ENCODE measurements at places on chromosomes 1 and 21. TPM values are rescaled to one million over a fixed set of nuclear protein-coding genes. Genes with fewer than 3 reads are reported as not detected.

The CD34 gene
- polyA plus RNA-seq = 33.1 TPM

DNA sequence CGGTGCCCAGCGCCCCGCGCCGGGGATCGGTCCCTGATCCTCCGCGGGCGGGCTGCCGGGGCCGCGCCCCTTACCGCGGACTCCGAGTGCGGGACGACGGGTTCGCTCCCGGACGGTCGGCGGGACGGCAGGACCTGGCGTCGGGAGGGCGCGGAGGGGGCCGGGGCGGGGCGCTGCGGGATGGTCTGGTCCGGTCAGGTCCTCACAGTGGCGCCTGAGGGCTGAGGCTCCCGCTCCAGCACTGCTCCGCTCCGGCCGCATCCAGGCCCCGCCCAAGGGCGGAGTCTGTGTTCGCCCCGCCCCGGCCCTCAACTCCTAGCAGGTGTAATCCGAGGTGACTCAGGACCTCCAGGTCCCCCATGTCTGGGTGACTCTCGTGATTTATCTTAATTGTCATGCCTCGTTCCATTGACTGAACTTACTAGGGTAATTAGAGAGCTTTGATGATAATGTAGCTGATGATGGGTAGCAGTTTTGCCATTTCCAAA is at the start of gene RAB3B:
RAB3B (minus strand) TSS at position 223 of the 488 bp plus-strand sequence. CDS start 13,583 bp downstream, outside the sequence.
- no peaks in the 10 kb centered on the region for H3K36me3 ChIP-seq
- no peak within 1 kb of the TSS for H3K27ac ChIP-seq
- H3K27me3 ChIP-seq = peaks cover 36% of the 10 kb centered on the region
- no peaks in the 10 kb centered on the region for H3K4me1 ChIP-seq

GRCh38 chr1:170305777-170306512 is 160.2 kb downstream of the NTMT2 start:
- no peak overlapping the region for H3K27ac ChIP-seq
- no peaks in the 10 kb centered on the region for H3K4me1 ChIP-seq
- H3K27me3 ChIP-seq = no peaks in the 10 kb centered on the region
- no peaks in the 10 kb centered on the region for H3K36me3 ChIP-seq
- no peak overlapping the region for H3K4me3 ChIP-seq

The HTR1D gene
- 0.46 TPM for polyA plus RNA-seq

DNA sequence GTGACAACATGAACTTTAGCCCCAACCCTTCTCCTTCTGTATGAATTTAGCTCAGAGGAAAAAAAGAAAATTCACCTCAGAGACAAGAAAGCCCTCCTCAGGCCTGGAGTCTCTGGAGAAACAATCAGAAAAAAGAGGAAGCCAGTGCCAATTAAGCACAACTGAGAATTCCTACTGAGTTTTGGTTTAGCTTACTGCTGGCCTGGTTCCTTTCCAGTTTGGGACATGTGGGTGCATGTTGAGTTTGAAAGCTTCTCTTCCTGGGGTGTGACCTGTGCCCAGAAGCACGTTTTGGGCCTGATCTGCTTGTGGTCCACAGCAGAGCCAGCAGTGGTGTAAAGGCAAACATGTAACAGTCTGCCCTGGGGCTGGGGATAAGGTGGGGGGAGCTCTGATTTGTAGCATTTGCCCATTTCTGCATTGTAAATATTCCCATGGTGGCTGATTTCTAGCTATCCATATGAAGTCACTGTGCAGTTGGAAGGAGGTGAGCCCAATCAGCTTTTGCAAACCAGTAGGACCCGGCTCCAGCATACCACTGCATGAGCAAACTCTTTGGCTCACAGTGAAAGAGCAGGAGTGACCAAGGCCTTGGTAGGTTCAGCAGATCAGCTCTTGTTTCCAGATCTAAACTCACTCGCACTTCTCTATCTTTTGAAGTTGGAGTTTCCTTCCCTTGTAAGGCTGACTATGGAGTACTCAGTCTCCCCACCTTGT is 4.7 kb upstream of the THEM5 start:
- H3K4me3 ChIP-seq = no peak overlapping the region
- no peak overlapping the region for H3K27ac ChIP-seq
- H3K27me3 ChIP-seq = no peaks in the 10 kb centered on the region
- H3K36me3 ChIP-seq = no peaks in the 10 kb centered on the region

The HPCAL4 gene
- polyA plus RNA-seq = 2.5 TPM

GRCh38 chr1:47689894-47690293 is 252.1 kb downstream of the FOXD2 start:
- DNase-seq = no peak
- H3K36me3 ChIP-seq = no peaks in the 10 kb centered on the region
- H3K27me3 ChIP-seq = no peaks in the 10 kb centered on the region
- no peaks in the 10 kb centered on the region for H3K4me1 ChIP-seq
- no peak overlapping the region for H3K4me3 ChIP-seq
- H3K27ac ChIP-seq = no peak overlapping the region

GRCh38 chr1:110118636-110119396 is 6.6 kb downstream of the UBL4B start:
- H3K4me3 ChIP-seq = no peak overlapping the region
- H3K27ac ChIP-seq = no peak overlapping the region
- no peak for DNase-seq
- H3K4me1 ChIP-seq = no peaks in the 10 kb centered on the region

GRCh38 chr1:206555473-206555935 is 48.2 kb downstream of the RASSF5 start:
- H3K27ac ChIP-seq = no peak overlapping the region
- H3K36me3 ChIP-seq = no peaks in the 10 kb centered on the region
- H3K4me3 ChIP-seq = no peak overlapping the region
- no peak for DNase-seq
- peaks cover 3% of the 10 kb centered on the region for H3K4me1 ChIP-seq
- H3K27me3 ChIP-seq = peaks cover 50% of the 10 kb centered on the region

GRCh38 chr21:16177532-16177931 is 447.8 kb downstream of the USP25 start:
- no peaks in the 10 kb centered on the region for H3K27me3 ChIP-seq
- no peaks in the 10 kb centered on the region for H3K4me1 ChIP-seq
- no peaks in the 10 kb centered on the region for H3K36me3 ChIP-seq
- no peak overlapping the region for H3K4me3 ChIP-seq

DNA sequence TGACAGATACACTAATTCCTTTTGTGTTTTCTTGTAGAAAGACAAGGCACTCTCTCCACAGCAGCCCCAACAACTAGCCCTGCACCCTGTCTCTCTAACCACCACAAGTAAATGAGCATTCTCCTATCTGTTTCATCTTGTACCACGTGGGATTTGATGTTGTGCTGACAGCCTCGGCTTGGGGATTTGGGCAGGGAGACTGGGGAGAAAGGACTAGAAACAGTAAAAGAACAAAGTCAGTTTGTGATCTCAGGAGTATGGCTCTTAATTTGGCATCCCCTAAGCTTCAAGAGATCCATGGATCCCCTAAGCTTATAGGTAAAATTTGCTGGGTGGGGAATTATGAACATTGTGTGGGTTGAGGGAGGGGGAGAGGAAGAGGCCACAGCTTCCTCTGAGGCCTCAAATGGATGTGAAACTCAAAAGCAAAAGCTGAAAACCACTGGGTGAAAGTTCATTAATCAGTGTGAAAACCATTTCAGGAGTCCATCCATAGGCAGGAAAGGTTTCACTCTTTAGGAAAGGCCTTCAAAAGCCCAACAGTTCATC is 3.1 kb downstream of the C1orf162 start:
- no peaks in the 10 kb centered on the region for H3K27me3 ChIP-seq
- peaks cover 6% of the 10 kb centered on the region for H3K36me3 ChIP-seq
- no peak overlapping the region for H3K27ac ChIP-seq
- DNase-seq = no peak
- H3K4me1 ChIP-seq = no peaks in the 10 kb centered on the region
- H3K4me3 ChIP-seq = no peak overlapping the region

GRCh38 chr1:19049798-19050197 is 93.3 kb upstream of the IFFO2 start:
- no peak for DNase-seq
- no peaks in the 10 kb centered on the region for H3K4me1 ChIP-seq
- H3K27me3 ChIP-seq = peaks cover 21% of the 10 kb centered on the region
- H3K27ac ChIP-seq = no peak overlapping the region
- H3K4me3 ChIP-seq = no peak overlapping the region
- H3K36me3 ChIP-seq = no peaks in the 10 kb centered on the region

- no peaks in the 10 kb centered on the region for H3K27me3 ChIP-seq
- peaks cover 7% of the 10 kb centered on the region for H3K4me1 ChIP-seq
- H3K36me3 ChIP-seq = no peaks in the 10 kb centered on the region
- H3K27ac ChIP-seq = no peak overlapping the region
Observed at GRCh38 chr1:94543893-94544635, 2.5 kb upstream of the F3 start.

The FCRL1 gene
- polyA plus RNA-seq = 0.52 TPM

DNA sequence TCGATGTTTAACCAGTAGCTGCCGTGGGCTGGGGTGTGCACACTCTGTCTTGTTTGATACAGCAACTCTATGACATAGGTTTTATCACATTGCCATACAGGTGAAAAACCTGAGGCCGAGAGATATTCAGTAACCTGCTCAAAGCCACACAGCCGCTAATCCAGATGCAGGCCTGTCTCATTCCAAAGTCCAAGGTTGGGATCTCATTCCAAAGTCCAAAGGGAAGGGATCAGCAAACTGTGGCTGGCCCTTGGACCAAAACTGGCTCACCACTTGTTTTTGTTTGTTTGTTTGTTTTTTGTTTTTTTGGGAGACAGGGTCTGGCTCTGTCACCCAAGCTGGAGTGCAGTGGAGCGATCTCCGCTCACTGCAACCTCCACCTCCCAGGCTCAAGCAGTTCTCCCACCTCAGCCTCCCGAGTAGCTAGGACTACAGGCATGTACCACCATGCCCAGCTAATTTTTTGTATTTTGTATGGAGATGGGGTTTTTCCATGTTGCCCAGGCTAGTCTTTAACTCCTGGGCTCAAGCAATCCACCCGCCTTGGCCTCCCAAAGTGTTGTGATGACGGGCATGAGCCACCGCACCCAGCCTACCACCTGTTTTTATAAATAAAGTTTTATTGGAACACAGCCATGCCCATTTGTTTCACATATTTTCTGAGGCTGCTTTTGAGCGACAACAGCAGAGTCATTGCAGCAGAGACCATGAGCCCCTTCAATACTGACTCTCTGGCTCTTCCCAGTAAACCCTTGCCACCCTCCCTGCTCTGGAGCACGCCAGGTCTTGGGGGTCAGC is 163.4 kb upstream of the TMEM51 start:
- no peak for DNase-seq
- H3K27me3 ChIP-seq = no peaks in the 10 kb centered on the region
- H3K27ac ChIP-seq = no peak overlapping the region
- H3K4me1 ChIP-seq = peaks cover 2% of the 10 kb centered on the region
- peaks cover 2% of the 10 kb centered on the region for H3K36me3 ChIP-seq

The ZNF670 gene
- polyA plus RNA-seq = 2.4 TPM

Measured in large intestine (tissue), 12 donors.